Activated naive CD4-positive, alpha-beta T cell treated with anti-CD3 and anti-CD28 coated beads for 36 hours (primary cell): ENCODE measurements at places on chromosomes 12 and 14. TPM values are rescaled to one million over a fixed set of nuclear protein-coding genes. Genes with fewer than 3 reads are reported as not detected.

DNA sequence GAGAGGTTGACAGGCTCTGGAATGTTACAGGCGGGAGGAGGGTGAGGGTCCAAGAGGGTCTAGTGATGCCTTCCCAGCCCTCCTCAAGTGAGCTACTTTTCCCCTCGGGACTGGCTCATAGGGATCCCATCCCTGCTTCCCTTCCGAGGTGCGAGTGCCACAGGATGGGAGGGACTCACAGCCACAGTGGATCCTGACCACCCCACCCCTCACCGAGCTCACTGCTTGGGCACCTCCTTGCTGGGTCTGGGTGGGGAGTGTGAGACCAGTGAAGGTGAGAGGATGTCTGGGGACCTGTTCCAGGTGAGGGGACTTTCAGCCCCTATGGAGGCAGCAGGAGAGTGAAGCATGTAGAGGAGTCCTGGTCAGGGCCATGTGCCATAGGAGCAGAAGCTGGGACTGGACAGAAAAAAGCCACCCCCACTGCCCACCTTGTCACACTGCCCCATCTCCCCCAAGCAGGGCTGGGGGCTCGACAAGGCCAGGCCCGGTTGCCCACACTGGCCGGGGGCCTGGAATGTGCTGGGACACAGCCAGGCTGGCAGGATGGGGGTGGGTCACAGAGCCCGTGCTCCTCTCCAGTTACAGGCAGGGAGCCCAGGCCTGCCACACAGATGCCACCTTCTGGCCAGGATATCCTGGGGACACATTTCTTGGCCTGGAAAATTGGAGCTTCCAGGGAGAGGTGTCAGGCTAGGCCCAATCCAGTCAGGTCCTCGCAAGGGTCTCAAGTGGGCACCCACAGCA, 1.7 kb upstream of the TNS2 start:
- no peak for DNase-seq

DNA sequence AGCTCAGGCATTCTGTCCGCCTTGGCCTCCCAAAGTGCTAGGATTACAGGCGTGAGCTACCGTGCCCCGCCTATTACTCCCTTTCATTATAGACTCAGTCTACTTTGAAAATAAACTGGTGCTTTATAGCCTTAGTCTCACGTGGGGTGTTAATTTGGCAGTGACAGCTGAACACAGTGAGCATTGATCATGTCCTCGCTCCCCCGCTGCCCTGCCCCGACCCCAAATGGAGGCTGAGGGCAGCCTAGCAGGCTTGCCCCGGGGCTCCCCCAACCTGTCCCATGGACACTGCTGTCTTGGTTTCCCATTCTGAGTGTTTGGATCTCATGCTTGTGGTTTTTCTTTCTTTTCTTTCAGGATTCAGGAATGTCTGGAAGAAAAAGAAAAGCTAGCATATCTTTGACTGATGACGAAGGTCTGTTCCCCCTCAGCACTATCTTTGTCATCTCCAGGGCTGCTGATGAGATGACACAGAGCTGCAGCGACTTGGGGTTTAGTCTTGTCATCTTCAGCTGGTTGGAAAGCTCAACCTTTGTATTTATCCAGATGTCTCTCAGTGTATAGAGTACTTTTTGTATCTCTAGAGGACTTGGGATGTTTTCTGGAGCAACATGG, 42.2 kb downstream of the EP400 start:
- DNase-seq = no peak

HOXC11 gene
- not detected for total RNA-seq

GRCh38 chr12:95322326-95322725, 104.7 kb downstream of the VEZT start:
- DNase-seq = no peak

DNA sequence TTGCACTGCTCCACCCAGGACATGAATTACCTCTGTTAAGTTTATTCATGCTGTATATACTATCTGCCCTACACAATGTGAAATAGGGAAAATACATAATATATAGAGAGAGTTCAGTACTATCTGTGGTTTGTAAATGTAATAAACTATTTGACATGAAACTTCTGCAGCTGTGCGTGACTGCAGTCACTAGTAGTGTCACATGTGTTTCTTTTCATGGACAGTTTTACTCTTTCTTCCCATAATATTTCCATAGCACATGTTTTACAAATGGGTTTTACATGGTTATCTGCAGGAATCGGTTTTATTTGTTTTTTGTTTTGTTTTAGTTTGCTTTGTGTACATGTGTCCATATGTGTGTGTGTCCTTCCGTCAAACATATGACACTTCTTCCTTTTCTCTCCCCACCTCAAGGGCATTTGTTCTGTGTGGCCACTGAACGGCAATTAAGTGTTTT, 1644.1 kb upstream of the FLRT2 start:
- no peak for DNase-seq

OR6J1 gene
- total RNA-seq = not detected

GRCh38 chr14:34172550-34173368, 221.9 kb upstream of the EGLN3 start:
- no peak for DNase-seq

PZP gene
- total RNA-seq = not detected

DNA sequence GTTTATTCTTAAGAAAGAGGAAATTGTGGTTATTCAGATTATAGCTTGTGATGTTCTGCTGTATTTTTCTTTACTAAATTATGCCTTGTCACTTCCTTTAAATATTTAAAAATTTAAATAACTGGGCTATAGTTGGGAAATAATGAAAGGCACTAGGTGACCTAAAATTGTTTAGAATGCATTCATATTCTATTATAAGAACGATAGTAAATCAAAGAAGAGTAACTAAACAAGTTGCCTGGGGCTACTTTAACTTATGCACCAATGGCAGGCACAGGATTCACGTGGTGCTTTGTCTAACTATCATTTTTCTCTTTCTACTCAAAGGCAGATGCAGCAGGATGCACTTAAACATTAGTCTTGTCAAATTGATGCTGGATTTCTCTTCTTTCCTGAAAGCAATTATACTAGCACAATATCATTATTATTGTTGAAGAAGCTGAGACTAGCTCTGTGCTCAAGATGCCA, 190.7 kb upstream of the PPFIA2 start:
- no peak for DNase-seq

NANOG gene
- not detected for total RNA-seq

GRCh38 chr14:96795109-96795828, 1.9 kb upstream of the VRK1 start:
- DNase-seq = no peak

- no peak for DNase-seq
Observed at GRCh38 chr12:68470664-68471328, 138.6 kb upstream of the MDM1 start.

GRCh38 chr12:38892087-38892786, 13.2 kb downstream of the CPNE8 start:
- DNase-seq = peak; percentile 5
